Fibroblast of villous mesenchyme (primary cell): ENCODE measurements at places on chromosomes 16 and 17. TPM values are rescaled to one million over a fixed set of nuclear protein-coding genes. Genes with fewer than 3 reads are reported as not detected.

The KRT40 gene
- total RNA-seq = not detected in 2 replicates

The MRPL28 gene
- total RNA-seq = 80.3 and 86.7 TPM in 2 replicates

The YPEL3 gene
- 8.6 and 14.5 TPM in 2 replicates for total RNA-seq

The YBX2 gene
- total RNA-seq = not detected in 2 replicates

The ABI3 gene
- 0.64 and 1.7 TPM in 2 replicates for total RNA-seq
